ENCODE measurements at places on chromosomes 7 and 10.

GRCh38 chr7:17275749-17276671, 22.4 kb upstream of the AHR start:
- peak; percentile 92 for DNase-seq

- peak; percentile 100 for DNase-seq
Observed at GRCh38 chr7:27662490-27663205, at the start of gene HIBADH. TSS of gene HIBADH (minus strand) at chr7:27662883. CDS start at chr7:27662788, 95 bp downstream.

DNA sequence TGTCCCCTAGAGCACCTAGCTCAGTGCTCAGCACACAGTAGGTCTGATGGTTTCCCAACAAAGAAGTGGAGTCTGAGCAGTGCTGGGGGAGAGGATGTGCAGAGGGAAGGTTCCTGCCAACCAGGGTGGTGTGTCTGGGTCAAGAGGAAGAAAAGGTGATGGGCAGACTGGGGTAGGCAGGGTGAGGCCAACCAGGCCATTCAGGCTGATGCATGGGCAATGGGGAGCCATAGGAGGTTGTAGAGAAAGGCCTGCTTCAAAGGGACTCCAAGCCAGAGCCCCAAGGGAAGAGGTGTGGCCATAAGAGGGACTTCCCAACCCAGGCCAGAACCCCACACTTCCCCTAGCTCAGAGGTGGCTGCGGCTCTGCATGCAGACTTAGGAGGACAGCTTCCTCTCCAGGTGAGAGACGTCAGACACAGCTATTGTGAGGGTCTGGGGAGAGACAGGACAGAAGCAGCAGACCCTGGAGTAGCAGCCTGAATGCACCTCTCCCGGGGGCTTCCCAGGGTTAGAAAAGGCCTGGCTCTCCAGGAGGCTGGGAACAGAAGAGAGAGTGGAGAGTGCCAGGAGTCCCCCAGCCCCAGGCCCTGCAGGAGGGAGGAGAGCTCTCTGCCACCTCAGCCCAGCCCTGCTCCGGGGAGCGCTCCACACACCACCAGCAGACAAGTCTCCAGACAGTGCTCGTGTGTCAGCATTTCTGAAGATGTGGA, 87.4 kb upstream of the ZMIZ1 start:
- no peak for DNase-seq

GRCh38 chr10:26491934-26492333, 53.8 kb downstream of the APBB1IP start:
- no peak for DNase-seq

DNA sequence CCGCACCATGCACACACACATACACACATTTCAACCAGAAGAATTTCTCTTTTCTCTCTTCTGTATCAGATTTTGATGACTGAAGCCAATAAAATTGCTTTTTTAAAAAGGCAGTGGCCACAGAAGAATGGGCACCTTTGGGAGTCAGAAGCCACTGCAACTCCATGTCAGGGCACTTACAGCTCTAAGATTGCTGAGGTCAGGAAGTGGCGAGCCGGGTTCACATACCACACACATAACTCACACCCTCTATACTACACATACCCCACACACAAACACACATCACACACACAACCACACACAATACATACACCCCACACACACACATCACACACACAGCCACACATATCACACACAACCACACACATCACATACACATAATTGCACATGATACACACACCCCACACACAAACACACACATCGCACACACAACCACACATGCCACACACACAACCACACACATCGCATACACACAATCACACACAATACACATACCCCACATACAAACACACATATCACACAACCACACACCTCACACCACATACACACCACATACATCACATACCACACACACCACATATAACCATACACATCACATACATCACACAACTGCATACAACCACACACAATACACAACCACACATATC, 31.2 kb downstream of the GPRIN2 start:
- peak; percentile 96 for DNase-seq

GRCh38 chr10:86654411-86655172, at the start of gene OPN4:
TSS of gene OPN4 (plus strand) at chr10:86654547. CDS start at chr10:86654784, 237 bp downstream.
- DNase-seq = peak; percentile 59

DNA sequence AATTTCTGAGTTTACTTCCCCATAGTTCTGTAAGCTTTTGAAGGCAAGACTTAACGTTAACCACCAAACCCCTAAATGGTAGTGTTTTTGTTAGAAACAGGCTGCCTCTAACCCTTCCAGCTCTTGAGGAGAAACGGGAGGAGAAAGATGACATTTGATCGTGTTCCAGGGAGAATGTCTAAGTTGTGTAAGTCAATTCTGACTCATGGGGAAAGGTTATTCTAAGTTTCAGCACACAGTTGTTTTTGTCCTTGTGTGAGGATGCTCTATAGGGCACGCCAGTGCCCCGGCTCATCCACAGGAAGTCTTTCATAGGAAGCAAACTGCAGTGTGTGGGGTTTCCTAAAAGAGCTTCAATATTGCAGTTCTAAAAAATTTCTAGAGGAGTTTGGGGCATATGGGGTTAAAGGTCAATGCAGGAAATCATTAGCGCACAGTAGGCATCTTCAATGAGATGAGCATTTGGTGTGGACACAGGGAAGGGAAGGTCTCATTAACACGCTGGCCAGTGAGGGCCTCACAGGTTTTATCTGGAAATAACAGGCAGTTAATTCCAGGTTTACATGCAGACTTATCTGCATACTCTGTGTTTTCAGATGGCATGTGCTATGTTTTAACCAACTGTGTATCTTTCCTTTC, 638.2 kb upstream of the IGFBP3 start:
- DNase-seq = peak; percentile 75

DNA sequence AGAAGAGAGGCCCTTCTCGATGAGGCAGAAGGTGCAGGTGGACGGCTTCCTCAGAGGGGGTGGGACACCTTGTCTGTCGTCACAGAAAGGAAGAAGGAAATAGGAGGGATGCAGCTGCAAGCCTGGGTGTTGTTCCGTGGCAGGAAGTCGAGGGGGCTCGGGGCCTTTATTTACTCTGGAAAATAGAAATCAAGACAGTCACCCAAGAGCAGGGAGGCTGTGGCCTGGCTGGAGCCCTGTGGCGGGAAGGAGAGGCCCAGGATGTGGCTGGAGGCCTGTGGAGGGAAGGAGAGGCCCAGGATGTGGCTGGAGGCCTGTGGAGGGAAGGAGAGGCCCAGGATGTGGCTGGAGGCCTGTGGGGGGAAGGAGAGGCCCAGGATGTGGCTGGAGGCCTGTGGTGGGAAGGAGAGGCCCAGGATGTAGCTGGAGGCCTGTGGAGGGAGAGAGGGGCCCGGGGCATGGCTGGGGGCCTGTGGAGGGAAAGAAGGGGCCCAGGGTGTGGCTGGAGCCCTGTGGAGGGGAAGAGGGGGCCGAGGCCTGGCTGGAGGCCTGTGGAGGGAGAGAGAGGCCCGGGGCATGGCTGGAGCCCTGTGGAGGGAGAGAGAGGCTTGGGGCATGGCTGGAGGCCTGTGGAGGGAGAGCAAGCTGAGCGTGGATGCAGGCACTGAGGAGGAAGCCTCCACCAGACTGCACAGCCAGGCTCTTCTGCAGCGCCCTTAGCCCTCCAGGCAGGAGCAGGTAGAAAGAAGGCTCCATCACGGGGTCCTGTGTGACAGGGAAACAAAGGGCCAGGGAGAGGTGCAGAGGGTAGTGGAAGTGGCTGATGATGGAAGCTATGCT, 97.3 kb upstream of the SFMBT2 start:
- DNase-seq = no peak

GRCh38 chr7:80140388-80140787, 5.8 kb downstream of the GNAI1 start:
- DNase-seq = no peak

DNA sequence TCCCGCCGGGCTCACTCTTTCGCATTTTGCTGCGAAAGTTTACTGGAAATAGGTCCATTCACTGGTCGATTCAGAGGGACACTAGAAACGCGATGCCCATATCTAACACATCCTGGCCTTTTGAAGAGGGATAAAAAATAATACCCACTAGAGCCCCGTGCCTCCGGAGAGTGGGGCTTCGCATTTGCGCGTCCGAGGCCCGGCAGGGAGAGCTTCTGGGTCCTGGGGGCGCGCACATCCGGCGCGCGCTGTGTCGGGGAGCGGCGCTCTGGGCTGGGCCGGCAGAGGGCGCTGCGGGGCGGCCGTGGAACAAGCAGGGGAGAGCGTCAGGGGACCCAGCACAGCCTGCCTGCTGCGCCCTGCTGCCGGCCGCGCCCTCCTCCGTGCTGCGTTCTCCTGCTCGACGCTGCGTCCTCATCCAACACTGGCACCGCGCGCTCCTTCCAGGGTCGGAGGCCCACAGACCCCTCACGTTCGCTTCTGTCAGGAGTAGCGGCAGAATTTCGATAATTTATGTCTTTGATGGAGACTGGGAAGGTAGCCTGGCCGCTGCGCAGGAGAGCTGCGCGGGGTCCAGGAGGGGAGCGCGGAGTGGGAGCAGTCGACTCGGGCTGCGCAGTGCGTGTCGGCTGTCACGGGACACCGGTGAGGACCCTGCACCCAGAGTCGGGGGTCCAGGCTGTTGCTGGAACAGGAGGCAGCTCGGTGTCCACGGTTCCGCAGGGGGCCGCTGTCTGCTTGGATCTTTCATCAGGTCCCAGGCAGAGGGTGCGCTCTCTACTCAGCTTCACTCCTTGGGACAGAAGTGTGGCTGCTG, 41.5 kb upstream of the ZNF32 start:
- peak; percentile 78 for DNase-seq

GRCh38 chr7:25037325-25037724, 57.3 kb upstream of the OSBPL3 start:
- DNase-seq = no peak

DNA sequence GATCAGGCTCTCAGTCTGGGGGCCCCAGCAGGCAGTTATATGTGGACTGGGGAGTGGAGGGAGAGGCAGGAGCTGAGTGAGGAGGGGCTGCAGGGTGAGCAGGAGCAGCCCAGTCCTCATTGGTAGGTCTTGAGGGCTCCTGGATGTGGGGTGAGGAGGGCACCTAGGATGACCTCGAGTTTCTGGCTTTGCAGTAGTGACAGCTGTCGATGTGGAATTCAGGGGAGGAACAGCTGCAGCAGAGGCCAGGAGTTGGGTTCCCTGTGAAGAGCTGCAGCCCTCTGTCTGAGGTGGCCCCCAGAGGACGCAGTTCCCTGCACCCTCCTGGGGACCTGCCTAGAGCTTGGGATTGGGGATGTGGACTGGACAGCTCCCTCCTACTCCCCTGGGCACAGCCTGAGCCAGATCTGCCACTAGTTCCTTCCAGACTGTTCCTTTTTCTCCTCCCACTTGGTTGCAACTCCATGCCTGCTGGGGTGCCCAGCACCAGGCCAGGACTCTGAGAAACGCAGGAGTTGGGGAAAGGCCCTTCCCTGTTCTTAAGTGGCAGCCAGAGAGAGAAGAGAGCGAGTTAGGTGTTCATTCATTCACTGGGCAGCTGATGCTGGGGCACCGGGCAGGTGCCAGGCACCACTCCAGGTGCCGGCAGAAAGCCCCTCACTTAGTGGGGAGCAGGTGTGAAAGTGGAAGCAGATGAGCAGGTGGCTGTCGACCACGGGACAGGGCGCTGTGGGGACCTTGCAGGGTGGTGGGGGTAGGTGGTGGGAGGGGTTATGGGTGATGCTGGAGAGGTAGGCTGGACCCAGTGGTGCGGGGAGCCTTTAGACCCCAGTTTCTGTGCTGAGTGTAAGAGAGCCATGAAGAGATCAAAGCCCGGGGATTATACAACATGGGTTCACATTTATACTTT, 57.9 kb downstream of the PRF1 start:
- DNase-seq = no peak

- DNase-seq = peak; percentile 41
Observed at GRCh38 chr10:6770846-6771245, 190.8 kb upstream of the PRKCQ start.

GRCh38 chr10:14617852-14618251, 156.8 kb downstream of the FAM107B start:
- peak; percentile 61 for DNase-seq

DNA sequence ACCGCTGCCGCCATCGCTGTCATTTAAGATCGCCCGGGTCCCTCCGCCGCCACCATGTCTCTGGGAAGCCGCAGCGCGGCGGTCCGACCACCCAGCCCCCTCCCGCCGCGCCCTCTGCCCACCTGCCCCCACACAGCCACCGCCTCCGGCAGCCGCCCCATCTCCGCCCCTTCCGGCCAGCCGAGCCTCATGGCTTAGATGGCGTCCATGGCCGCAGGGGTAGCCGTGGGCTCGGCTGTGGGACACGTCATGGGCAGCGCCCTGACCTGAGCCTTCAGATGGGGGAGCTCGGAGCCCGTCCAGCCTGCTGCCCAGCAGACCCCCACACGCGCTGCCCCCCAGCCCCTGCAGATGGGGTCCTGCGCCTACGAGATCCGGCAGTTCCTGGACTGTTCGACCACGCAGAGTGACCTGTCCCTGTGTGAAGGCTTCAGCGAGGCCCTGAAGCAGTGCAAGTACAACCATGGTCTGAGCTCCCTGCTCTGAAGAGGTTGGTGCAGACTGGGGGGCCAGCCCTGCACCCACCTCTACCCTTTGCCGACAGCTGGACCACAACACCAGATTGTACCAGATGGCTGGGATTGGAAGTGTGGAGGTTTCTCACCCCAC, 38.0 kb upstream of the TARP start:
- DNase-seq = peak; percentile 52

Data from ELR (cell line).